ENCODE measurements at places on chromosomes 2 and 18. TPM values are rescaled to one million over a fixed set of nuclear protein-coding genes. Genes with fewer than 3 reads are reported as not detected.

Gene ITGB6
- total RNA-seq: 0.60 TPM

Gene UGP2
- total RNA-seq: 245 TPM

Gene ZNF521
- total RNA-seq: 13.1 TPM

Gene SLC25A52
- not detected for total RNA-seq

Gene M1AP
- total RNA-seq: 0.05 TPM

Gene CD302
- 2.4 TPM for total RNA-seq

Gene LYPD6B
- 2.1 TPM for total RNA-seq

Gene GPR39
- total RNA-seq: 7.4 TPM

Gene HOXD11
- 7.8 TPM for total RNA-seq

Gene ORC2
- 17.0 TPM for total RNA-seq

Gene HPCAL1
- 17.5 TPM for total RNA-seq

Gene GBX2
- total RNA-seq: not detected

Gene LRP1B
- 1.2 TPM for total RNA-seq

Gene ZNF396
- total RNA-seq: 0.65 TPM

Gene LRATD1
- total RNA-seq: 0.30 TPM

Gene COLEC11
- 2.4 TPM for total RNA-seq

Gene NOSTRIN
- total RNA-seq: not detected

Gene HNRNPA3
- total RNA-seq: 53.6 TPM

Gene GKN2
- total RNA-seq: not detected

Gene POMC
- 1.0 TPM for total RNA-seq

Gene RBKS
- 1.5 TPM for total RNA-seq

Gene ACKR3
- not detected for total RNA-seq

Gene RTP5
- total RNA-seq: not detected

Gene PRKAG3
- total RNA-seq: not detected

Gene GALR1
- not detected for total RNA-seq

Gene LYG2
- total RNA-seq: not detected

Gene GULP1
- 42.5 TPM for total RNA-seq

Gene CHRNA1
- 1.5 TPM for total RNA-seq

Gene GPR35
- total RNA-seq: 0.30 TPM

Gene LINC00305
- not detected for total RNA-seq

Gene CDKL4
- total RNA-seq: 3.3 TPM
